Activated CD8-positive, alpha-beta T cell treated with anti-CD3 and anti-CD28 coated beads, Interleukin-2, amount 10 ng/mL, durations not matched to agents 7 days and 5 days (primary cell): ENCODE measurements at places on chromosomes 11 and 22.
A peak's percentile ranks its signal among the peaks of the same experiment; 100 is the strongest.

DNA sequence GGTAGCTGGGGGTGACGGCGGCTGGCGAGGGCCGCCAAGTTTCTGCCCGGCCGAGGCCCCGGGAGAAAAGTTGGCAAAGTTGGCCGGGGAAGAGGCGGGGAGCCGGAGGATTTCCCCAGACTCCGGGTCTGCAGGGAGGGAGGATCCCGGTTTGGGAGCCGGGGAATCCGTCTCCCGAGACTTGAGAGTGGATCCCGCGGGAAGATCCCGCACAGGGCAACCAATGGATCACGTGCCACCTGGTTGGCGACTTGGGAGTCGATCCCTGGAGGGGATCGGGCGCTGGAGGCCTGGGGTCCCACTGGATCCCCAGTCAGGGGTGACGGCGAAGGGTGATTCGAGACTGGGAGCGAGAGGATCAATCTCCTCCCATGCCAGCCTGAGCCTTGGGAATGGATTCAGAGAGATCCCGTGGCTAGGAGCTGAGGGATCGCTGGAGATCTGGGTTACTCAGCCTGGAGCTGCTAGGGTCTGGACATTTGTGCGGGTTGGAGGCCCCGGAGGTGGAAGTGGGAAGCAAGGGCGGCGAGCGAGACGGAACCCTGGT lies 394 bp downstream of the KIAA1671 start:
- DNase-seq = no peak

DNA sequence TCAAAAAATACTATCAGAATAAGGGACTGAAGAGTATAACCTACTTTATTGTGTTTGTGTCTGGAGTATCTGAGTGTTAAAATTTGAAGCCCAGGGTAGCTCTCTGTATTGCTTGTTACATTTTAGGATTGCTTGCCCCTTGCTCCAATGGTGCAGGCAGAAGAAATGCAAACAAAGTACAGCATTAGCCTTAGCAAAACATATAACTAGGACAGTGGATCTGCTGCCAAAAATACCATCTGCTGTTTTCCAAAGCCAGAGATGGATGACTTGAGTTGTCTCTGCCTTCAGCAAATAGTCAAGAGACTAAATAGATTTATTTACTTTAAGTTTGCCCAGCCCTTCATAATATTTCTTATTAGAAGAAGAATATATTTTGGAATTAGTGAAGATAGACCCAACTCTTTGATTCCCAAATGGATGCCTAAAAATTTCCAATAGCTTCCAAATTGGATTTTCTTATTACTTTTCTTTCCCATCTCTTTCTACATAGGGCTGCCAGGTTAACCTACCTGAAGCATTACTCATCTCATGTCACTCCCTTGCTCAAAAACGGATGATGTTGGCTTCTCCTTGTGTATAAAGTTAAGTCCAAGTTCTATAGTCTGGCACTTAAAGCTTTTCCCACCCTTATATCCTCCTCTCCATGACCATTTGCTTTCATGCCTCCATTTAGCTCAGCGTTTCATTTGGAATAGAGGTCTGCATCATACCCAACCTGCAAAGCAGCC lies 66.3 kb downstream of the LDLRAD3 start:
- no peak for DNase-seq

DNA sequence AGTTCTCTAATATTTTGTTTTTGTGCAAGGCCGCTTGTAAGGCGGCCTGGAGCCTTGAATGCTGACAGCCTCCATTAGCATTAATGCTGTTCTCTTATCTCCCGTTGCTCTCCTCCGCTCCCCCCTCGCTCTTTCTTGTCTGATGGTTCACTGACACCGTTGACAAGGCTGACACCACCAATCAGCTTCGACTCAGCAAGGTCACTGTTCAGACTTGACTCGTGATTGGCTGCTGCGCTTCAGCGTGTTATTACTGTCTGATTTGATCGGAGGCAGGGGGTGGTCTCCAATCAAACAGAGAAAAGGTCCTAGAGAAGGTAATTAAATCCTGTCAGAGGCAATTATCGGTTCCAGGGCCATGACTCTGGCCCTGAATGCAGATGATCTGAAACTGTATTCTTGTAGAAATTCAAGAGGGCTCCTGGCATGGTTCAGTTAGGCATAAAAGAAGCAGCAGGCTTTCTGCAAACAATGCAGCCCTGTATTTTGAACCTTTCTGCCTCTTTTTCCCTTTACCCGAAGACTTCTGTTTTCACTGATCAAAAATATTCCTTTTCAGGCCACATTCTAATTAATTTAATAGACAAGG lies 49.3 kb upstream of the MPPED2 start:
- DNase-seq = no peak

DNA sequence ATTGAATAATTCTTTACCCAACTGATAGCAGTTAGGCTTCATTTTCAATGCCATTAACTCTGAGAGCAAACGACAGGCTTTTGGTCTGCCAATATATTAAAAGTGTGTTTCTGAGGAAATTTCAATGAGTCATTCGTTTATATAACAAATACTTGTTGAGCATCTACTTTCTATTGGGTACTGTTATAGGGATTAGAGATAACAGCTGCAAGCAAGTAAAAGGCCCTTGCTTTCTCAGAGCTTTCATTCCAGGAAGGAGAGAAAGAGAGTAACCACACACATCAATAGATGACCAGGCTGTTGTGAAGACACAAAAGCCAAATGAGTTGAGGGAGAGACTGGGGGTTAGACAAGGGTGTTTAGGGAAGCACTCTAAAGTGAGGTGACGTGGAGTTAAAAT lies 35.7 kb downstream of the CD44 start:
- DNase-seq = no peak

- no peak for DNase-seq
Observed at GRCh38 chr11:99584830-99585229, 564.1 kb downstream of the CNTN5 start.

DNA sequence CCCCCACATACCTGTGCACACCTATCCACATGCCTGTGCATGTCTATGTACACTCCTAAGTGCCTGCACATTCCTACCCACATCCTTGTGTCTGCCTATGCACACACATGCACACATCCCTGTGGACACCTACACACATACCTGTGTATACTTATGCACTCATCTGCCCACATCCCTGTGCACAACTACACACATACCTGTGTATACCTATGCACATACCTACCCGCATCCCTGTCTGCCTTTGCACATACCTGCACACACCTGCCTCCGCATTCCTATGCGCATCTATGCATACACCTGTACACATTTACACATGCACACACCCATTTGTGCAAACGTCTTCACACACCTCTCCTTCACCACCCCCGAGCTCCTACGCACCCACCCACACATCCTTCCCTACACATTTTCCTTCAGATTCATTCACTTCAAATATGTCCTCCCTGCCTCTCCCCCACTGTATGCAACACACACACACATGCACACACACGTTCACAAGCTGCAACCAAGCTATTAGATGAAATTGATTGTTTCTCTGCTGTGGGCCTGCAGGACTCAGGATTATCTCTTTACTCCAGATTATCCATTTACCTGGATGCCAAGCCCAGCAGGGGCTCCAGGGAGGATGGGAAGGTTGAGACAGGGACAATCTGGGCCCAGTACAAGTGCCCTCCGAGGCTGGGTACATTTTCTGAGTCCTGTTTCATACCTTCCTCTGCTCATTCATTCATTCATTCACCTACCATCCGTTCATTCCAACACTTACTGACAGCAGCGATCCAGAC lies 53.2 kb downstream of the TSPAN18 start:
- no peak for DNase-seq

- no peak for DNase-seq
Observed at GRCh38 chr11:75356613-75357012, 5.2 kb upstream of the ARRB1 start.

DNA sequence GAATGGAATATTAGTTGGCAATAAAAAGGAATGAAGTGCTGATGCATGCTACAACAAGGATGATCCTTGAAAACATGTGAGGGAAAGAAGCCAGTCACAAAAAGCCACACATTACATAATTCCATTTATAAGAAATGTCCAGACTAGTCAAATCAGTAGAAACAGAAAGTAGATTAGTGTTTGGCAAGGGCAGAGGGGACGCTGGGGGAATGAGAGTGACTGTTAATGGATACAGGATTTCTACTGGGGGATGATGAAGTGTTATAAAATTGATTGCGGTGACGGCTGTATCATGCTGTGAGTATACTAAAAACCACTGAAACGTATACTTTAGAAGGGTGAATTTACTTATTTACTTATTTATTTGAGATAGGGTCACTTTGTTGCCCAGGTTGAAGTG lies 57.9 kb downstream of the C11orf58 start:
- DNase-seq = no peak

- DNase-seq = no peak
Observed at GRCh38 chr11:111324277-111324720, 26.0 kb downstream of the POU2AF3 start.

DNA sequence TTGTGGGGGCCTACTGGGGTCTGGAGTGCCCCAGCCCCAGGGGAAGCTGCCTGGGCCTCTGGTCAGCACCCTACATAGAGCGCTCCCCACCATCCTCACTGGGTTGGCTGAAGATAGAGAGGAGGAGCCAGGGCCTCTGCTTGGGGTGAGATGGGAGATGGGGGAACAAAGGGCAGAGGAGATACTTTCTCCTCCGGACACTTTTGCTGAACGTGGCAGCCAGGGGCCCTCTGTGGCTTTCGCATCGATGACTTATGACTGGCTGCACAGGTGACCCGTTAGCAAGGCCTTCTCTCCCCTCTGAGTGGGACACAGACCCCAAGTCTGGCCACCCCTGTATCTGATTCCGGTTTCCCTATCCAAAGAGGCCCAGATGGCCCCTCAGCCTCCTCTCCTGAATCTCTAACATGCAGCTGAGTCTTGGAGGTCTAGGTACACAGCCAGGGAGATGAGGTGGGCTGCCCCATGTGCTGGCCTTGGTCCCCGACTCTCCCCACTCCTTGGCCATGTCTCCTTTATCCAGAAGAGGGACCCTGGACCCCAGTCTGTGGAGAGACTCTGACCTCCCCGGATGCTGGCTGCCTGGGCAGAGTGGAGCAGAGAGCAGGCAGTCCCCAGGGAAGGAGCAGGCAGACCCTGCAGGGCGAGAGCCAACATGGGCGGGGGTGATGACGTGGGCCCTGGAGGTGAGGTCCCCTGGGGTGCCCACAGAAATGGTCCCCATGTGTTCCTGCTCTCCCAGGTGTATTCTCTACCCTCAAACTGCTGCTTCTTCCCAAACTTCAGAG lies 59.3 kb upstream of the NECTIN1 start:
- no peak for DNase-seq

GRCh38 chr11:125743681-125744080 lies 2.4 kb upstream of the PATE1 start:
- no peak for DNase-seq

- DNase-seq = no peak
Observed at GRCh38 chr11:116701876-116702275, 70.9 kb downstream of the BUD13 start.

- no peak for DNase-seq
Observed at GRCh38 chr11:86990031-86990430, 34.8 kb upstream of the FZD4 start.

GRCh38 chr11:289712-290620 lies 1.0 kb downstream of the PGGHG start:
- peak; percentile 54 for DNase-seq

GRCh38 chr11:101429703-101430540 lies 153.9 kb downstream of the TRPC6 start:
- no peak for DNase-seq

GRCh38 chr11:91312541-91312940 lies 912.1 kb upstream of the FAT3 start:
- no peak for DNase-seq

DNA sequence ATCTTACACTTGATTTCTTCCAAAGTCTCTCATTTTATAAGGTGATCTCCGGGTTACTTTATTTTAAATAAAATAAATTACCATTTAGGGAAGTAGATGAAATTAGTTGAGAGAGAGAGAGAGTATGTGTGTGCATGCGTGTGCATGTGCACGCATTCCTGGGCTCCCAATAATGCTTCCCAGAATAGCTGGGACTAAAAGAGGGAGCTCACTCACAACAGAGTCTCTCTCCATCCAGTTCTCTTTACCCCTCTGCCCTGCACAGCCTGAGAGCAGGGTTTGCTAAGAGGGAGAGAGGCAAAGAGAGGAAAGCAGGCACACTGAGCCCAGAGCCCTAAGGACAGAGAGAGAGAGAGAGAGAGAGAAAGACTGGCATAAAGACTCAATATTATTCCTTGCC lies 11.3 kb upstream of the TRIM44 start:
- no peak for DNase-seq

- DNase-seq = no peak
Observed at GRCh38 chr22:35367331-35367886, 13.5 kb upstream of the HMOX1 start.

- DNase-seq = no peak
Observed at GRCh38 chr11:47163193-47163592, 13.5 kb downstream of the ARFGAP2 start.

DNA sequence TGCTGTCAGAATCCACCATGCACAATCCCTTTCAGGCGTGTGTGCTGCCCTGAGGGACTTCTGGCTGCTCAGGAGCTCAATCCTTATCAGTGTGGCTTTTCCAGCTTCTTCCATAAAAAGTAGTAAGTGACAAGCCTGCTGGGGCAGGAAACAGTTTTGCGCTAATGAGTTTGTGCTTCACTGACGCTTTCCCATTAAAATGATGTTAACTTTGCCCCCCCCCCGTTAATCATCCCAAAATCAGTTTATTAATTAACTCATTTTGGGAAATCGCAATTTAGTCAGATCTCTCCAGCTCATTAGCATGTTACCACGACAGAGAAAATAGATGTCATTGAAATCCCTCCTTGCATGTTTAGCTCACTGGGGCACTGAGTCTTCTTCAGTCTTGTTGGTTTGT lies 186.5 kb upstream of the TENM4 start:
- DNase-seq = no peak

DNA sequence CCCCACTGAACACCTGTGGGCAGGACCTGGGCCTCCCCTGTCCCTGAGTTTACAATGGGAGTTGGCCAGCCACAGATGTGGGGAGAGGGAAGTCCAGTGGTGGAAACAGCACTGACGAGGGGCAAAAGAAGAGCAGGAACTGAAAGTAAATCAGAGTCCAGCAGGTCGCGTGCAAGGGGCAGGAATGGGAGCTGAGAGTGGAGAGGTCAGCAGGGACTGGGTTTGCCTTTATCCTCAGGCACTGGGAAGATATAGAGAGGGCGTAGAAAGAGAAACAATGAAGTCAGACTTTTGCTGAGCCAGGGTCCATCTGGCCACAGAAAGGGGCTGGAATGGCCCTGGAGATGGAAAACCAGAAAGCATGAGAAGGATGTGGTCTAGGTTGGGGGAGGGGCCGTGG lies 8.5 kb downstream of the P2RY6 start:
- no peak for DNase-seq
